ENCODE measurements at places on chromosomes 3 and 15.

- DNase-seq, result no peak
Measured at GRCh38 chr3:58013973-58014649, 5.9 kb downstream of the FLNB start.

GRCh38 chr3:171354706-171355582 lies 105.3 kb downstream of the TNIK start:
- no peak for DNase-seq

- no peak for DNase-seq
Measured at GRCh38 chr15:54517366-54517765, 539.1 kb downstream of the UNC13C start.

- DNase-seq, result no peak
Measured at GRCh38 chr3:15756505-15756904, 41.3 kb downstream of the ANKRD28 start.

GRCh38 chr3:87498358-87499080 lies 222.1 kb upstream of the POU1F1 start:
- DNase-seq, result no peak

Measured in stimulated activated CD8-positive, alpha-beta memory T cell treated with anti-CD3 and anti-CD28 coated beads, Interleukin-15, amount 100 ng/mL, for 48 hours (primary cell).